ENCODE measurements at places on chromosomes 3 and 15.

DNA sequence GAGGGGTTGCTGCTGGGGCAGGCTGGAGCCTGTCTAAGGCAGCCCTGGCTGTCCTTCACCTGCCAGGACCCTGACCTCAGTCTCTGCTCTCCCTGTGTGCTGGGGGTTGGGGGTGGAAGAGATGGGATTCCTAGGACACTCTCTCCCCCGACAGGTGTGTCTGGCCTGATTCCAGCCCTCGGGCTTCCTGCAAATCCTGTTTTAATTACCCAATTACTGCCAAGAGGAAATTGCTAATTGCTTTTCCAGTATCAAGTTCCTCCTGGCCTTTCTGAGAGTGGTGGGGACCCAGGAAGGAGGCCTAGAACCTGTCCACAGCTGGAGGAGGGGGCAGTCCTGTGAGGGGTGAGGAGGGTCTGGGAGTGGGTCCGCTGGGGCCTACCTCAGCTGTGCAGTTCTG lies 15.8 kb downstream of the PLXNA1 start:
- DNase-seq: no peak

DNA sequence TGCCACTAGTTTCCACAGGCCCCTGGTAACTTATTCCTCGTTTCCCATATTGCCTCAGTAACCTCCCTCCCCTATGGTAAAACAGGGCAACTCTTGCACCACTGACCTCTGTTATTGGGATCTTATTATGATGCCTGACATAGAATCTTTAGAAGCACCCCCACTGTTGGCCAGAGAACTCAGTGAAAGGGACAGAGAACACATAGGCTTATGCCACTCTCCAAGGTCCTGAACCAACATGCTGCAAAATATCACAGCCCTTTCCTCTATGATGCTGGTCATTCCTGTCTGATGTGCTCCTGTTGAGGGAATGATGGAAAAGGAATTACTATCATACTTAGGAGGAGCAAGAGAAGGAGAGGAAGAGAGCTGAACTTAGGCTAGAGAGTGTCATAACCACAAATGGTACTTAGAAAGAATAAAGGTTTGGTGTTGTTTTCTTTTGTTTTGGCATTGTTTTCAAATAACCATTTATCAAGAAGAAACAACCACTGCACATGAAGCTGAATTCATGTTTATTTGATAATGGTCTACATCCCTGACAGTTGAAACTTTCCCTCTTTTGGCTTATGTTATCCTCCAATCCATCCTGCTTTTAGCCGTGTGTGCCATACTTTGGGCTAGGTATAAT lies 330.2 kb downstream of the EPHB1 start:
- DNase-seq: no peak

- DNase-seq: no peak
Observed at GRCh38 chr15:58475573-58476524, 44.1 kb downstream of the LIPC start.

DNA sequence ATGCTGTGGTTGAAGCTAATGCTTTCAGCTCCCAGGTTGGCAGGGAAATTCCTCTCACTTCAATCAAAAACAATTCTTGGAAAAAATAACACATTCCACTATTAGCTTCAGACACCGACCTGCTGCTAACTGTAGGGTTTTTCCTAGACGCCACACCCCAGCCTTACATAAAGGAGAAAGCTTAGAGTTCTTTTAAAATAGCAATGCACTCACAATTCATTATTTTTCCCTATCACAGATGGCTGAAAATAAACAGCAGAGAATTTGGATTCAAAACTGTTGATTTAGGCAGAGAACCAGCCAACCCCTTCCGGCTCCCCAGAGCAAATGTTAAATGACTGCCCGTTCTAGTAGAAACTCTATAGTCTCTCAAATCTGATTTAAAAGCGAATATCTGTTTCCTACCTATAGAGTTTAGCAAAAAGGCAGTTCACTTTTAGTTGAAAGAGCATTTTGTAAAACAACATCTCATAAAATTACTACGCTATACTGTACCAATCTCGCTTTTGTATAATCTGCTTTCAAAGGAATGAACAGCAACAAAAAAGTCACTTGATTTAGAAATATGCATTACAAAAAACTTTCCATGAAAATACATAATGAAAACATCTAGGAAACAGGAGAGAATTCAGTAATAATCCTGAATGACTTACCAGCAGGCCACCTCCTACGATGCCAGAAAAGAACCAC lies 586 bp downstream of the TM4SF1 start:
- no peak for DNase-seq

DNA sequence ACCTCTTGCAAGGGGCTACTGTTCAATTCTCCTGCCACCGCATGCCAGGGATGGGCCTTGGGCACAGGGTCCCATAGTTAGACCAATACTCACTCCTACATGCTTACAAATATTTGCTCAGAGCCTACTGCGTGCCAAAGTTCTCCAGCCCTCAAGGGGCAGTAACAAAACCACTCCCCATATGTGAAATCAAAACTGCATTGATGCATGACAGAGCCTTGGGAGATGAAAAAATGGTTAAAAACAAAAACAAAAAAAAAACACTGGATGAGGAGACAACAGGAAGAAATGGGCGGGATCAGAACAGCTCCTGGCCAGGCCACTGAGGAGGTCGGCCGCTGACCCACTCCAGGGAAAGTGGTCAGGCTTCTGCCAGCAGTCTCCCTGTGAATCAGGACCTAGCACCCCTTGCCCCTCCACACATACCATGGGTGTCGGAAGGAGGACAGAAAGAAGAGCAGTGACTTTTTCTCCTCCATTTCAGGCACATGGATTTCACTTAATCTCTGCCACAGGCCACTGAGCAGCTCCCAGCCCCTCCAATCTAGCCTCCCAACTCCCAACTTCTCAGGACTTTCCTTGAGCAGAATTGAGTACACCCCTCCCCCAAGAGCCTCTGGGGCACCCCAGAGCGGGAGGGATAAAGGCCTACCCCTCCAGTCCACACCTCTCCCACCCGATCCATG lies 2.8 kb downstream of the PLXNB1 start:
- no peak for DNase-seq

GRCh38 chr3:19264424-19264823 lies 116.1 kb downstream of the KCNH8 start:
- DNase-seq: no peak

DNA sequence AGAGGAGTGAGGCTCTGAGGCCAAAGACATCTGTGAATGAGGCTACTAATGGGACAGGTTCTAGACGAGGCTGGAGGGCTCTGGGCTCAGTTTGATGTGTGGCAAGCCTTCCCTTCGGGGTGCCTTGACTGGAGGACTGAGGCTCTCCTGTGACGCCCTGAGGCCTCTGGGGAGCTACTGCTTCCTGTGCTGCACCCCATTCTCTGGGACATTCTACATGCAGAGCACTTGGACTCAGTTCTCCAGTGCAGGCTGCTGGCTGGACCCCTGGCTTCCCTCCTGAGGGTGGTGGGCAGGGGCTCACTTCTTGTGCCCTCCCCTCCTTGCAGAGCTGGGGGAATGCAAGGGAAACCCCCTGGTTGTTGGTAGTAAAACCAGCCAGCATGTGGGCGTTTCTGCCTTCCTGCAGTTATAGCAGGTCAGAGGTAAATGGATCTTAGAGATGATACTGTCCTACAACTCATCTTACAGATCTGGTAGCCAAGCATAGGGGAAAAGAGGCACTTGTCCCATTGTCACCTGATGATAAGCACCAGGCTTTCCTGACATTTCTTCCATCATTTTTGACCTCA lies 133.3 kb downstream of the CHDH start:
- no peak for DNase-seq

GRCh38 chr3:158763421-158763820 lies 31.2 kb upstream of the RARRES1 start:
- DNase-seq: no peak

GRCh38 chr3:106036696-106037095 lies 167.9 kb upstream of the CBLB start:
- no peak for DNase-seq

DNA sequence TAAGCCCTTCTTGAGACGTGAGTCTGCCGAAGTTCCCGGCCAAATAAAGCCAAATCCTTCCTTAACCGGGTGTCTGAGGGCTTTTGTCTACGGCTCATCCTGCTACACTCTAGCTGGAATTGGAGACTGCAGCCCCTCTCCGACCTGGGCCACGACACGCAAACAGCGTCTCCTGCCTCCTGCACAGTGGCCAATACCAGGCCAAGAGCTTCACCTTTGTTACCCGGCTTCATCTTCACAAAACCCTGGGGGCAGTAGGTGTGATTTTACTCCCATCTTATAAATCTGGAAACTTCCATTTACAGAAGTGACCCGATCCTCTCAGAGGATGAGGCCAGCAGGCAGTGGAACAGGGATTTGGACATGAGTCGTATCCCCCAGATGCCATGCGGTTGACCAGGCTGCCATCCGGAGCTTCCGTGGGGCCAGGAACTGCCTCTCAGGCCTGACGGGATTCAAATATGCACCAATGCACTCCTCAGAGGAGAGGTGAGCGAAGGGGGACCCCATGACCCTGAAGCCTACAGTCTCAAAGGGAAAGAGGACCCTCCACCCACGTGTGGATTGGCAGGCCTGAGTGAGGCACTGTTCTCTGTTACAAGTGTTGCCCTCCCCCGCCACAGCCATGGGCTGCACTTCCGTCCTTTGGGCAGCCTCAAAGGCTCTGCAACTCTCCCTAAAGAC lies 53.2 kb upstream of the KLF13 start:
- DNase-seq: no peak

DNA sequence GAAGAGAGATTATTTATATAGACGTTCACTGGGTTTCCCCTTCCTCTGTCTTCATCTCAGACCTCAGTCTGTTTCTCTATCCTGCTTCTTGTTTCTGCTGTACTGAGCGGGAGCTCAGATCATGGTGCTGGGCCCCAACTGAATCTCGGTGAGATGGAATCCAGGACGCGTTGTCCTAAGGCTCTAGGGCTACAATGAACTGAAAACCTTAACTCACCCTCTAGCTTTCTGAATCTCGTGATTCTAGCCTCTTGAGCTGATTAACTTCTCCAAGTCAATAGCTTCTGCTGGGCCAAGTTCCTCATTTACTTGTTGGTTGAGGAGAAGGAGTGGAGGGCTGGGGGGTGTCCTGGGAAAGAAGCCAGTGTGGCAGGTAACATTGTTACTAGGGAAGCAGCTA lies 32.7 kb upstream of the MAP3K13 start:
- DNase-seq: no peak

All from stimulated activated CD4-positive, alpha-beta T cell treated with anti-CD3 and anti-CD28 coated beads, Interleukin-2, amount 100 ng/mL, for 4 hours (primary cell).